Lung (tissue), 17 donors: ENCODE measurements at places on chromosomes 4 and X.

DNA sequence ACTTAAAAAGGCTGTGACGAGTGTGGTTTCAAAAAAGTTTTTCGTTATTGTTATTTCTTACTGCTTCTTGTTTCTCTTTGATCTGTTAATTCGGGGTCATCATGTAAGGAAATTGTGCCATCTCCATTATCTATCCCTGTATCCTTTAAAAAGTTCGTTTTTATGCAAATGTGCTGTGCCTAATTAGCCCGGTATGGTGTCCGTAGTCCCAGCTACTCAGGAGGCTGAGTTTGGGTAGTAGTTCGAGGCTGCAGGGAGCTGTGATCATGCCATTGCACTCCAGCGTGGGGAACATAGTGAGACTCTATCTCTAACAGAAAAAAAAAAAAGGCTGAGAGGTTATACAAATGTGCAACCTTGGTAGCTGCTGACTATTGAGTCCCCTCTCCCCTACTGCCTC, 45.1 kb downstream of the ARL9 start:
- DNase-seq: no peak

DNA sequence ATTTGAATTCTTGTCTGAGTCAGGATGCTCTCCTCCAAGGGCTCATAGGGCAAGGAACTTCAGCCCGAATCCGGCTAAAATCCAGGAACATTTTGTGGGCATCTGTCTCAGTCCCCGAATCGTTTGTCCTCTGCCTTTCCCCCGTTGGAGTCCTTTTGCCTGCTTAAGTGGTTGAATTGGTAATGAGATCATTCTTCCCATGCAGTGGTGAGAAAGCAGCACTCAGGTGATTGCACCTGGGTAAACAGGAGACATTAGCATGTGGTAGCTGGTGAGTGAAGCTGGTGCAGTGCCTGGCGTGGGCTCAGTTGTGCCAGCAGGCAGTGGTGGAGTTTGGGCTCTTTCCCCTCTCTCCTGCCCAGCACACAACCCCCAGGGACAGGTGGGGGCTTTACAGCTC, 61.9 kb upstream of the MTM1 start:
- no peak for DNase-seq

- DNase-seq: no peak
Observed at GRCh38 chr4:124304941-124305340, 407.6 kb downstream of the ANKRD50 start.

DNA sequence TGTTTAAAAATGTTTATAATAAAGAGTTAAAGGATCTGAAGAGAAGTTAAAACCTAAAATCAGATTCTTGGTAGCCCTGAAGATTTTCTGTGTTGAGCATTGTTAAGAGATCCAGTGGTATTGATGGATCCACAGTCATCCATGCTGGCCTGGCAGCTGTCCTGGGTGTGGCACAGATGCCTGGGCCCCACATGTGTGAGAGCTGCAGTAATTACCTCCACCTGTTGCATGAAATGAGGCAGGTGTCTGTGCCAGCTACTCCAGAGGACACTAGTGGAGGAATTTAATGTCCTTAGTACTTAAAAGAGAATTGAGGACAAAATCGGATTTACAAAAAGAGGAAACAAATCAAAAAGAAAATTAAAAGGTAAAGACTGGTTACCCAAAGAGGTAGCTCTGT, 44.0 kb downstream of the MGST2 start:
- DNase-seq: no peak

GRCh38 chr4:190121759-190122158, 51.8 kb upstream of the DUX4 start:
- DNase-seq: peak; percentile 9

DNA sequence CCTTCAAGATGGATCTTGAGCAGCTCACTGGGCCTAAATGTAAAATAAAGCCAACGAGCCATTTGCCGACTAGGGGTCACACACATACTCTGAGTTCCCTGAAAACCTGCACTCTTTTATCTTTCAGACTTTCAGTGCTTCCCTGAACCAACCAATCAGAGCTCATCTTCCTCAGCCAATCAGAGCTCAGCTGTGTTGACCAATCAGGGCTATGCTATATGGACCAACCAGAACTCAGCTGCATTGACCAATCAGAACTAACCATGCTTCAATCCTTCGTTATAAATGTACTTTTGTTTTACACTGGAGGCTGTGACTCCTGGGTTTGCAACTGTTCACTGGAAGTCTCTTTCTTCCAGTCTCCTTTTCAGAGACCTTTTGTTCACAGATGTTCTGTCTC, 19.3 kb downstream of the SLC25A53 start:
- DNase-seq: no peak

DNA sequence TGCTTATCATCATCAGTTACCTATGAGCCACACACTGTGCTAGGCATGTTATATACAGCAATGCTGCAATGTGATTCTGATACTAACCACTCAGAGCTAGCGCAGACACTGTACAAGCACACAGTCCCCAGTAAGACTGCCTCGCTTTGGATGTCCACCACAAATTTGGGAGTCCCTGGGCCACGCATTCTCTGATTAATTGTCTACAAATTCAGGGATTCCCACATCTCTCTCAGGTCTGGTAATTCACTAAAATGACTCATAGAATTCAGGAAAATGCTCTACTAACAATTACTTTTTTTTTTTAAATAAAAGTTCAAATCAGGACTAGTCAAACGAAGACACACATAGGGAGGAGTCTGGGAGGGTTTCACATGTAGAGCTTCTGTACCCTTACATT, 652.1 kb upstream of the AADAT start:
- no peak for DNase-seq

- no peak for DNase-seq
Observed at GRCh38 chr4:149766135-149766534, 49.5 kb downstream of the IQCM start.

DNA sequence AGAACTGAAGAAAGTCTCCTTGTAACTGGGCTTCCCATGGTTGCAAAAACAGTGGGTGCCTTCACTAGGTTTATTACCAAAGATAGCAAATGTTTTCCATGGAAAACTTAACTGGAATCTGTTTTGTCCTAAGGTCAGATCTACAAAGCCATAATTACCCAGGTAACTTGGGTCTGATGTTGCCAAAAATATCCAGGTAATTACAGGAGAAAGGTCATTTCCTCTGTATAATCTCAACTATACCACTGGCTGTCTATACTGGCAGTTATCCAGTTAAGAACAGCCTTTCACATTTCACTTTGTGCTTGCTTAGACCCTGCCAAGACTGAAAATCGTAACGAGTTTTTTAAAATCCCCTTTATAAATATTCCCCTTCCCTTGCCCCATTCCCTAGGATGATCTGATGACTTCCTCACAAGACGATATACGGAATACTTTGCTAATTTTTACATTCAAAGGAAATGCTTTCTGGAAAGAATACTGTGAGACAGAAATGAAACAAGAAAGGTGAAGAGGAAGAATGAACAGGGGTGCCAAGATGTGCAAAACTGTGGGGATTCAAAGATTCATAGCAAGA, 105.5 kb downstream of the MAML3 start:
- DNase-seq: no peak

DNA sequence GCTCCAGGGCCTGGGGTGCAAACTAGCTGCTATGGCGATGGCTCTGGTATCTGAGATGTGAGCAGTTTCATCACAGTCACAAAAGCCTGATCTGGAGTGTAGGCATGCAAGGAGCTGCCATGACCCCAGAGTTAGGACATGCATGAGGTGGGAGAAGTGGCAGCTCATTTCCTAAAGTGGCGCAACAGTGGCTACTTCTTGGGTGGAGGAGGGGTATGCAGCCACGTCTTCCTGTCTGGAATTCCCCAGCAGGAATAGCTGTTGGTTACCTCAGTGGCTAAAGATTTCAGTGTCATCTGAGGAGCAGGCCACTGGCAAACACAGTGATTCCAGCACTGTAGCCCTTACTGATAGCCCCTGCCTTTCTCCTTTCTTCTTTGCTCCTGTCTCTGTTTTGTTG, 1382.5 kb downstream of the C4orf33 start:
- peak; percentile 48 for DNase-seq

DNA sequence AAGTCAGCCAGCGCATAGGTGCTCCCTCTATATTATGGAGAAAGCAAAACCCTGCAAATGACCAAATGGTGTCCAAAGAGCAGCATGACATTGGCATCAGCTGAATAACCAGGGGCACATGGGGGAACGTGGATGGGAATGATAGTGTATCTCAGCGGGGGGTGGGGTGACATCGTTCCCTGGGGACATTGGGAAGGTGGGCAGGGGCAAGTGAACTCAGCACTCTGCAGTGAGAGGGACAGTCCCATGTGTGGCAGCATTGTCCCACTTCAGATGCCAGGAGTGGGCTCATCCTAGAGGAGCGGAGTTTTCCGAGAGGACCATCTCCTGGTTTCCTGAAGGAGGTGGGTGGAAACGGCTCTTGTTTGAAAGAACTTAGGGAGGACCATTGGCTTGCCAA, 64.8 kb downstream of the NELFA start:
- DNase-seq: no peak

DNA sequence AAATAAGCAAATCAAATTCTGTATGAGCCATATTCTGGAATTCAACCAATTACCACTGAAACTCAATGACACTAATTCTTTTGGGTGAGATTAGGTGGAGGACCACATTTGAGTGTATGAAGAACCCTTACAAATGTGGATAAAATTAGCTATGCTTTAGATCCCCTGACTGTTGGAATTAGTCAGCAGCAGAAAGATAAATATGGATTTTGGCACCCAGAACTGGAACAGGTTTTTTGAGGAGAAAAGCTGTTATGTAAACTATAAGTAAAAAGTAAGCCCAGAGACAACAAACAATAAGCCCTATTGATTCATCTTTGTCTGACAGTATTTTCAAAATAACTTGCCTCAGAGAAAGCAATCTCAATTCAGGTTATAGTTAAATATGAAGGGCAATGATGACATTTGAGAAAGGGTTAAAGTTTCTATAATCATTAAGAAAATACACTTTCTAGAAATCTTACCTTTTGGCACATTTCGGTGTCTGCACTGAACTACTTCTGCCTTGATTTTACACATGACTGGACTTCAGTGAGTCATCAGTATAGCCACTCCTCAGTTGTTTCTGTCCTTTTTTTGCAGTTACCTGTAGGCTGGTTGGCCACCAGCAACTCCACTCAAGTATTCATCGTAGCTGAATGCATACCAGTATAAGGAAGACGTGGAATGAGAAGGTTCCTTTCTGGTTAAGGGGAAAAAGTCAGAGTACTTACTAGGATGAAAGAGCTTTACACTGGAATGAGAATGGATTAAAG, 80.0 kb downstream of the KCTD8 start:
- no peak for DNase-seq

DNA sequence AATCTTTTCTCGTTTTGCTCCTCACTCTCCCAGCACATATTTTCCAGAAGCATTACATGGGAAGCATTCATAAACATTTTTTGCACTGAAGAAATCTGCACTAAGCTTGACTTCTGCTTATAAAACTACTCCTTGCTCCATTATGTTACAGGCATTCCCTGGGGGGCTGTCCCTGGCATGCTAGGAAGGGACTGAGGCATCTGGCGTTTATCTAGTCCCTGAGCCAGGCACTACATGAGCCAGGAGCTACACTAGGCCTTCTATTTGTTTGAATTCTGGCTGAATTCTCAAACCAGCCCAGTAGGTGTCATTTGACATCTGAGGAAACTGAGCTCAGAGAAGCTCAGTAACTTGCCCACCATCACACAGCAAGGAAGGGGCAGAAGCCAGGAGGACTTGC, 43.3 kb downstream of the NHSL2 start:
- no peak for DNase-seq

GRCh38 chr4:10305816-10306215, 151.4 kb downstream of the ZNF518B start:
- DNase-seq: no peak

DNA sequence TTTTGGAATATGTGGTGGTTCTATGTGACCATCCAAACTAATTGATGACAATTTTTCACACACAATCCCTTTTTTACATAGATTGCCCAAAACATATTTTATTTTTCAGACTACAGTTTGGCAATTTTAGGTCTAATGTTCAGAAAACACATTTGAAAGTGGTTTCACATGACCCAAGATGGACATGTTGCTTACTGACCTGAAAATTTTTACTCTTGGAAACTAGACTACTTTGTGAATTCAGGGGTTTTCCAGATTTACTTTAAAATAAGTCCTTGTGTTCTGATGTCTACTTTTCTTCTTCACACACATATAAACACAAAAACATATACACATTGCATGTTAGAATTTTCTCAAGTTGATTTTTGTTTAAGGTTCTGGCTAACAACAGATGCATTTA, 79.5 kb downstream of the HMGB2 start:
- no peak for DNase-seq

- no peak for DNase-seq
Observed at GRCh38 chrX:107563824-107564223, 64.5 kb upstream of the PRPS1 start.

DNA sequence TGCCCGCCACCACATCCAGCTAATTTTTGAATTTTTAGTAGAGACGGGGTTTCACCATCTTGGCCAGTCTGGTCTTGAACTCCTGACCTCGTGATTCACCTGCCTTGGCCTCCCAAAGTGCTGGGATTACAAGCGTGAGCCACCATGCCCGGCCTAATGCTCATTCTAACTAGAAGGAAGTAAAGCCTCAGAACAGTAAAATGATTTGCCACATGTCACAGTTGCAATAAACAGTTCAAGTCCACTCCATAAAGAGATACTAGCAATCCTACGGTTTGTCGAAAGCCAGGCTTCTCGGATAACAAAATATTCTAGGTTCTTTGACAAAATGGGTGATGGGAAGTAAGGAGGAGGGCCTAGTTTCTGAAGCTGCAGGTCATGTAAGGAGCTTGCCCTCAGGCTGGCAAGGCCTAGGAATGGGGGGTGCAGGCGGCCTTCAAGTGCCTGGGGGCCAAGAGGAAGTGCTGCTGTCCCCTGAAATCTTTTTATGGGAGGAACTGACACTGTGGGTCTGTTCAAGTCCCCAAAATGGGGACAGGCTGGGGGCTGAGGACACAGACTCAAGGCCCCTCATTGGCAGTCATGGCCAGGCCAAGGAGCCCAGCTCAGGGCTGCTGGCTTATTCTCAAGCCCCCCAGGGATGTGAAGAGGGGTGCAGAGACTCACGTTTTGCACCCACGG, 31.8 kb upstream of the ACSL1 start:
- no peak for DNase-seq
